ENCODE measurements at places on chromosomes 4 and X.

- DNase-seq = no peak
These were observed 5.5 kb downstream of the ATP10D start for GRCh38 chr4:47490550-47490949.

DNA sequence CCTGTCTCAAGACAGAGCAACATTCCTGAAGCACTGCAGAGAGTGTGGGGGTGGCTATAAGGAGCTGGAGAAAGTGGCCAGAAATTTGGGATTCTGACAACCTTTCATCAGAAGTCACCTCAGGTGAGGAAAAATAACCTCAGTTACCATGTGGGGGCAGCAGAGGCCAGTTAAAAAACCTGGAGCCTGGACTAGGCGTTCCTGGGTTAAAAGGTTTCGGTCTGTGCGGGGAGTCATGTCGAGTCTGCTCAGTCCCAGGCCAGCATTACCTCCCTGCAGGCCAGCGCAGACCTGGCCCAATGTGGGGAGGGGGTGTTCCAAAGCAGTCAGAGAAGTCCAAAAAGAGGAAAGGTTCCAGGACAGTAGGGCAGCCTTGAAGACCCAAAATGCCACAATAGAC lies 10.9 kb upstream of the NALF2 start:
- no peak for DNase-seq

DNA sequence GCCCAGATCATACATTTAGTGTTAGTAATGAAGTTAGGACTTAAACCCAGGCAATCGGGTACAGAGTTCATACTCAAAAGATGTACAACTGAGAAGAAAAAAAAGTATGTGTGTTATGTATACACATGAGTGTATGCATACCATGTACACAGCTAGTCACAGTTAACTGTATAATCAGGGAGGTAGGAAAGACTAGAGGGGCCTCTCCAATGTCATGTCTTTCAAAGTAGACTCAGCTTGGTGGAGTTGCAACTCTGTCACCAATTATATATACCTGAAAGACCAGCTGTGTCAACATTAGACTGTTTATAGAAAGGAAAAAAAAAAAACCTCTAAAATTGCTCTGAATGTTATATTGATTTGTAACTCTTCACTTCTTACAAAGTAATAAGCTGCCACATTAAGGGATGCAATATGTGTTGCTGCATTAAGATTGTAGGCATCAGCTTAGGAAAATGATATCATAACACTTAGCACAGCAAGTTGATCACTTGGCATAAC lies 167.5 kb downstream of the DCTD start:
- no peak for DNase-seq

DNA sequence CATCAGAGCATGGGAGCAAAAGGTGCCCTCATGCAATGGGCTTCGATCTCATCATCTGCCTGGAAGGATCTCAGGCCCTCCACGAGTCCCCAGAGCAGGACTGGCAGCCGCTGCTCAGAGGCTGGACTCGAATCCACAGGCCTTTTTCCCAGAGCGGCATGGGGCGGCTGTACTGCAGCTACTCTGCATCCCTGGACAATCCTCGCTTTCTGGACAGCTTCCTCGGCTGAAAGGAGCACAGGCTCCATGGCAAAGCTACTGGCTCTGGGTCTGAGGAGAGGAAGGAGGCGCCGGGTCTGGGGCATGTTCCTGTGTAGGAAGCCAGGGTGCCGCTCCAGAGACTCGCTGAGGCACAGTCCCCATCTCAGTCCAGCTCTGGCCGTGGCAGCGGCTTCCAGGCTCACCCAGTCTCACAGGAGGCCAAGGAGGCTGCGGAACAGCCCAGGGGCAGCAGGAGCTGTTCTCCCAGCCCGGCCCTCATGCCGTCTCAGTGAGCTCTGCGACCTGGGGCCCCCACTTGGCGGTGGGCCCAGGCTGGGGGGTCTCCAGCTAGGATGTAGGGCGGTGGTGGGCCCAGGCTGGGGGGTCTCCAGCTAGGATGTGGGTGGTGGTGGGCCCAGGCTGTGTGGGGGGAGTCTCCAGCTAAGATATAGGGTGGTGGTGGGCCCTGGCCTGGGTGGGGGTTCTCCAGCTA lies 2.7 kb upstream of the SPON2 start:
- no peak for DNase-seq

DNA sequence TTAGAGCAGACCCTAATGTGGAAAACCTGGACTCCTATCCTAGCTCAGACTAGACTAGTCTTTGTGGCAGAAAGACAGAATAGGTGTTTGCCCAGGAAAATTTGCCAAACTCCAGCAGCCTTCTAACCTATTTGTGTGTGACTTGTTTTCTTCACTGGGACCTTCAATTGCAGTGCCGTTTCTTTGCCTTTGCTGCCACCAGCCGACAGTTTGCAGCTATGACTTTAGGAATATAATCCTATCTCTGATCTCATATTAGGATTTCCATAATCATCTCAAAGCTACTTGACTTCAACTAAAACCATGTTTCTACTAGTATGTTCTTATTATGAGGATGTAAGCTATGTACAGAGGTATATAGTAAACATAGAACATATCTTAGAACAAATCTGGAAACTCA lies 60.2 kb upstream of the PGAM4 start:
- DNase-seq = peak; percentile 1

DNA sequence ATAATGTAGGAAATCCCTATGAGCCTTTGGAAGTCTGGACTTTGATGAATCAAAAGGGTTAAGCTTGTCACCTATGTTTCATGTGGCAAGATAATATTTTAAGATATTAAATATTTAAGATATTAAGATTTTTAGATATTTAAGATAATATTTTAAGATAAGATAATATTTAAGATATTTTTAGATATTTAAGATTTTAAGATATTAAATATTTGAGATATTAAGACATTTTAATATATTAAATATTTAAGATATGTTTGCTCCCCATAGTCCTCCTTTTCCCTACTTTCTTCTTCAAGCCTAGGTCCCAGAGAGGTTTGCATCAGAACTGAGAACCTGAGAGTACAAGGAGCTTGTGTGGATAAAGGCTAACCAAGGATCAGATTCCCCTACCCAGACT lies 478.4 kb upstream of the IGFBP7 start:
- no peak for DNase-seq

DNA sequence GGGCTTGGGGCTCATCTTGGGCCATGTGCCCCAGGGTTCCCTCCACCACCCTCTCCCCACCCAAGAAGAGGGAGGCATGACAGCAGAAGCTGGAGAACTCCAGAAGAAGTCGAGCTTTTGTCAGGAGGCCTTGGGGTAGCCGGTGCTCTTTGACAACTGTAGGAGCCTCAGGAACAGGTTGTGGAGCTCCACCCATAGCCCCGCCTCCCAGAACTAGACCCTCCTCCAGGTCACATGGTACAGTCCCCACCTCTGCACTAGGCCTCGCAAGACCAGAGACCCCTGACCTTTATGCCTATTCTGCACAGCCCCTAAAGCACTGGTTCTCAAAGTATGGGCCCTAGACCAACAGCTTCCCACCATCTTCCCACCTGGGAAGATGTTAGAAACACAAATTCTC lies 8.0 kb upstream of the MORC4 start:
- DNase-seq = no peak

DNA sequence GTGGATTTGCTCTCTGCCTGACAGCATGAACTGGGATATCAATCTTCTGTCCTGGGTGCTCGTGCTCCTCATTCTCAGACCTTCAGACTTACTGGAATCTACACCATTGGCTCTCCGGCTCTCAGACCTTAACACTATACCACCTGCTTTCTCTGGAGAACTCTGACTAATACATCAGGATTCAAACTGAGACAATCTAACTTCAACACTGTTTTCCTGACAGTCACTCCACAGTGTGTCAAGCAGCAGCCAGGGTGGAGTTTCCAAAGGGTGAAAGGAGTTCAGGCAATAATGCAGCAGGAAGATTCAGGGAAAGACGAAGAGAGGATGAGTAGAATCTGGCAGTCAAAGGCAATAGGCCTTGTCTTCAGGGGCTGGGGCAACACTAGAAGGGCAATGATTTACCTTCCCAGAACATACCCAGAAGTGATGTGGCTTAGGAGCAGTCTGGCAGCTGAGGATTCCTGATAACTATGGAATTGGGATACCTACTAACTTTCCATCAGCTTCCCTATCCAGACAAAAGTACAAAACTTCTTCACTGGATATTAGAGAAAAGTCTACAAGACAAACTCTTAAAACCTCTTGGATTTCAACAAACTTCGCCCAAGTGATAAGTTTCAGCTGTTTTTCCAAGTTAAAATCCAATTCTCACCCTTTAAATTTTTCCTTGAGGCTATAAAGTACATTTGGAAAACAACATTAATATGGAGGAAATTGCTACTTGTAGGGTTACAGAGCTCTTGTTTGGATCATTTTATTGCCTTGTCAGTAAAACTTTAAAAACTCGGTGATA lies 58.4 kb upstream of the SLIT2 start:
- no peak for DNase-seq

GRCh38 chr4:98773638-98774037 lies 115.2 kb upstream of the TSPAN5 start:
- no peak for DNase-seq

GRCh38 chrX:65997978-65998717 lies 41.7 kb downstream of the VSIG4 start:
- no peak for DNase-seq

DNA sequence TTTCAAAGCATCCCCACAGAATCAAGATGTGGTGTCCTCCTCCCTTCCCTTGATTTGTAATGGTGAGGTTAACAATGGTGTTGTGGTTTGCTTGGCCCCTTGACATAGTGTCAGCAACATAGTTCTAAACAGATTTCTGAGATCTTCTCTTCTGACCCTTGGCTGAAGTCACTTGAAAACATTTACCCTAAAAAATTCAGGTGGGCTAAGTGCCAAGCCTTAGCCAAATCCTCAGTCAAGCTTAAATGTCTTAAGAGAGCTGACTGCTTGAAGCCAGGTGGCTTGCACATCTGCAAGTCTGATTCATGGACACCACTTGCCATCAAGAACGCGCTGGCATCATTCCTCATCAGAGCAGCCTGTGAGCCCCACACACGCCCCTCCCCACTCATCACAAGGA lies 173.2 kb downstream of the MGST2 start:
- DNase-seq = no peak

DNA sequence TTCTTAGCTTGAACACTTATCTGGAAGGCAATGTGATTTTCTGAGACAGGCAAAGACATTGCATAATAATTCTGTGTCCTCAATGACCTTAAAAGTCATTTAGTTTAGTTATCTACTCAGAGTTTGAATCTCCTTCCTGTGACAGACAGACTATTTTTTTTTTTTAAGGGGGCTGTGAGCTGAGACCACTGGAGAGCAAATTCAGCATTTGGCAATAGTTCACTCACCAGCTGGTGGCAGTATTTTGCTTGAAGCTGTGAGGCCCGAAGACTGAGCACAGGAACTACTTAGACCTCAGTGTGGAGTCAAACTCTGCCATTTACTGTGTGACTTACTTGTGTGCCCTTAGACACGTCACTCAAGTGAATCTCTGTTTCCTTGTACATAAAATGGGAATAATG lies 22.9 kb upstream of the CPE start:
- DNase-seq = peak; percentile 6

GRCh38 chrX:134683351-134684005 lies 25.2 kb upstream of the PLAC1 start:
- DNase-seq = no peak

DNA sequence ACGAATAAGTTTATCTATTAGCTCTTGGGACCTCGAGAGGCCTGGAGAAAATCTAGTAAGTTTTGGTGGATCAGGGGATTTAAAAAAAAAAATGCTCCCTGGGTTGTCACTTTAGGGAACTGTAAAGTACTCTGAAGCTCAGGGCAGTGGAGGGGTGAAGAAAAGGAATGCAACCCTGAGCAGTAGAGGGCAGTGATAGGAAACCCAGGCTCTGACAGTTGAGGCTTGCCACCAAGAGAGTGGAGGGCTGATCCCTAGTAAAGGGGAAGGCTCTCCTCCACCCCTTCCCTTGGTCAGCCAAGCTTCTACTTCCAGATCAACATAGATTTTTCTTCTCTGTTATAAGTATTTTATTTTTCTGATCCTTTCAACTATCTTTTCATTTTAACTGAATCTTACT lies 73.1 kb downstream of the FBXO8 start:
- DNase-seq = no peak

DNA sequence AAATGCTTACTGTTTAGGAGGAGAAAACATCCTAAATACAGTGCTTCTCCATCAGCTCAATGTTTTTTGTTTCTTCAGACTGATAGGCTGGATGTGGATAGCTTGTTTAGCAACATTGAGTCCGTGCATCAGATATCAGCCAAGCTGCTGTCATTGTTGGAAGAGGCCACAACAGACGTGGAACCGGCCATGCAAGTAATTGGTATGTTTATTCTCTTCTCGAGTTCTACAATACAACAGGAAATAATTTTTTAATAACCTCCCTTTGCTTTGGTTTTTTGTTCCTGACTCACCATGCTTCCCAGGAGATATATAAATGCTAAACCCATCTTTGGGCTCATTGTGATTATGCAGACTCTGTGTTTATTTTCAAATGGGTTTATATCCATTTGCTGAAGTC lies 60.9 kb downstream of the ARHGEF38 start:
- DNase-seq = no peak

DNA sequence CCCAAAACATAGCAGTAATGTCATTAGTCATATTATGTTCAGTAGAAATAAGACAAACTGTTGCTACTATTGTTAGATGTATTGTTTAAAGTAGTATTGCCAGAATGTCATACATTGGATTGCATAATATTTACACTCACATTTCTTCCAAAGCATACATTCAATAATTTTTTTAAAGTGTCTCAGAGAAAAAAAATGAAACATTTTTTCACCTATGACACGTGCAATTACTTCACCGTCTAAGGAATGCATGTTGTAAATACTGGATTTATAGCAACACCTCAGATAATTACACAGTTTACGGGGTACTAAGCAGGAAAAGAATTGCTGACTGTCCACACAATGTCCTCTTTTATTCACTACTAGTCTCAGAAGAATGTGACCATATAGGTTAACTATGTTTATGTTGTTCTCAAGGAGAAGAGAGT lies 162.1 kb downstream of the PCDH18 start:
- DNase-seq = no peak

DNA sequence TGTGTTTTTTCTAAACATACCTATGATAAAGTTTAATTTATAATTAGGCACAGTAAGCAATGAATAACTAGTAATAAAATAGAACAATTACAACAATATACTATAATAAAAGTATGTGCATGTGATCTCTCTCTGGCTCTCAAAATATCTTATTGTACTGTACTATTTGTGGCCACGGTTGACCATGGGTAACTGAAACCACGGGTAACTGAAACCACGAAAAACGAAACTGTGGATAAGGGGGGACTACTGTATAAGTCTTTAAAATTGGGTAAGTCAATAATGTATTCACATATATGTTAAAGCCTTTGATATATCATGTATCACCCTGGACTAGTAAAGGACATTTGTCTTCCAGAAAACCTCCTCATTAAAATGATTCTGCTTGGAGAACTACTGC lies 20.0 kb downstream of the TMEM154 start:
- no peak for DNase-seq

DNA sequence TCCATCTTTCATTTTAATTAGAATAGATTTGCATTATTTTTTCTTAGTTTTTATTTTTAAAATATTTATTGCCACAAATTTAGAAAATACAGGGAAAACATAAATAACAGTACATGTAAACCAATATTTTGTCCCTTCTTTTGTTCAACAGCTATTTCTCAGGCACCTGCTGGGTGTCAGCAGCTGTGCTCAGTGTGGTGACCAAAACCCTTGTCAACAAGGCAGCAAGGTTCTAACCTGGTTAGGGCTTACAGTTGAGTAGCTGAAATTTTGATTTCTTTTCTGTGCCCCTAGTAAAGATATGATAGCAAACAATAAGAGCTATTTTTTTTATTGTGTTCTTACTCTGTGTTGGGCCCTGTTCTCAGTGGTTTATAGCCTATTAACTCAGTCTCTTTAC lies 128.1 kb downstream of the PTTG2 start:
- DNase-seq = no peak
